ENCODE measurements at places on chromosomes 6 and 20.

DNA sequence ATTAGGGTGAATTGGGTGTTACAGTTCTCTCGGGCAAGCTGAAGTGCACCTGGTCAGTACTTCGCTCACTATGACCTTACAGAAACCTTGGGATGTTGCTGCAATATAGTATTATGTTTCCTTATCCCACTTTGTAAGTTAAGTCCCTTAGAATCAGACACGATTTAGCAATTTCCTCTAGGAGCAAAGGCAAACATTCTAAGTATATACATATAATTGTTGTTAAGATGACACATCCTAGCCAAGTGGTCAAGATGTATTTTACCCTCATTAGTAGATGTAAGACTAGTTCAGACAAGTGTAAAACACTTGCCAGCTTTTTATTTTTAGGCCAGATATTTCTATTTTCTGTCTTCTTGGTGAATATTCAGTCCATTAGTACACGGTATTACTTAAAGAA lies 31.1 kb upstream of the RGS17 start:
- DNase-seq, result no peak

GRCh38 chr6:105057160-105057559 lies 100.3 kb downstream of the LIN28B start:
- DNase-seq, result no peak

DNA sequence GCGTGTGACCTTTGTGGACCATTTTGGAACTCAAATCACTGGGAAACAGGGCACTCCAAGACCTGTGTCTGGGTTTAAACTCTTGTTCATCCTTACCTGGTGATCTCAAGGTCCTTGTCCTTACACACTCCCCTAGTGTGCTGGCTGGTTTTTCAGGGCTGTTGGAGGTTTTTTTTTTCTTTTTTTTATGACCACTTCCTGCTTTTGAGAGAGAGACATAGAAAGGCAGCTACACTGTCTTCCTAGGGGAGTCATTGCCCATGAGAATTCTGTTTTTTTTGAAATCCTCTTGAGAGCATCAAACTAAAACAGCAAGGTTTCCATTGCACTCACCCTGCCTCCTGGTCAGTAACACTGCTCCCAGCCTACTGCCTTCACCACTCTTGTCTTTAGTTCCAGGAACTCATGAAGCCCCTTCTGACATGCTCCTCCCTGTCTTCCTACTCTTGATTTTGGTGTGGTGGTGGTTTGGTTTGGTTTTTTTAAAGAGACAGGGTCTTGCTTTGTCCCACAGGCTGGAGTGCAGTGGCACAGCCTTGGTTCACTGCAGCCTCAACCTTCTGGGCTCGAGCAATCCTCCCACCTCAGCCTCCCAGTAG lies 28.6 kb downstream of the PRPH2 start:
- DNase-seq, result no peak

GRCh38 chr20:57618764-57619050 lies 1.5 kb downstream of the ZBP1 start:
- no peak for DNase-seq

DNA sequence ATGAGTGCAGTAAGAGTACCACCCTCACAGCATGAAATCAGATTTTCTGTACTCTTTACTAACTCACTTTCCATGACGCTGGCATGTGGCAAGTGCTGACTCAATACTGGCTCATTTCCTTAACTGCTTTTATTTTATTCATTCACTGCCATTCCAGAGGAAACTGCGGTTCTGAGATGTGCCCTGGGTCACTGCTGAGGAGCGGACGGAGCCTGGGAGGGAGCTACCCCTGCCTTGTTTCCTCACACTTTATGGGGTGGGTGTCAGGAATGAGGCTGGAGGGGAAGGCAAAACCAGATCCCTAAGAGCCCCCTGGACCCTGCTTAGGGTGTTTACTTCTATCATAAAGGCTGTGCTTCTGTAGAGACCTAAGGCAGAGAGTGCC lies 14.4 kb downstream of the NT5E start:
- DNase-seq, result no peak

- DNase-seq, result no peak
These were observed 31.4 kb downstream of the RAMACL start for GRCh38 chr6:166555086-166555485.

GRCh38 chr6:88985901-88986300 lies 22.5 kb upstream of the RNGTT start:
- no peak for DNase-seq

- no peak for DNase-seq
These were observed 1.8 kb upstream of the ABT1 start for GRCh38 chr6:26594730-26595632.

DNA sequence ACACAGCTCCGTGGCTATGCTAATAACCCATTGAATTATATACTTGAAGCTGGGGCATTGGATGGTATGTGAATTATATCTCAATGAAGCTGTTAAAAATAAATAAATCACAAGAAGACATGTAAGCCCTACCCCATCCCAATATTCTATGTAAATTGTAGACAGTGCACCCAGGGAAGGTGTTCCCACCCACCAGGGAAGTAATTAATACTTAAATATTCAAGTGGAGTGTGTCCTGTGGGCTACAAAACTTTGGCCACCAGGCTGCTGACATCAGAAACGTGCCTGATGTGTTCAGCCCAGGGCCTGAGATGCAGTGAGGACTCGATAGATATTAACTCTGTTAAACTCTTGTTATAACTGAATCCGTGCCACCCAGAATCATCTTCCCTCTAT lies 240.4 kb upstream of the RREB1 start:
- DNase-seq, result no peak

DNA sequence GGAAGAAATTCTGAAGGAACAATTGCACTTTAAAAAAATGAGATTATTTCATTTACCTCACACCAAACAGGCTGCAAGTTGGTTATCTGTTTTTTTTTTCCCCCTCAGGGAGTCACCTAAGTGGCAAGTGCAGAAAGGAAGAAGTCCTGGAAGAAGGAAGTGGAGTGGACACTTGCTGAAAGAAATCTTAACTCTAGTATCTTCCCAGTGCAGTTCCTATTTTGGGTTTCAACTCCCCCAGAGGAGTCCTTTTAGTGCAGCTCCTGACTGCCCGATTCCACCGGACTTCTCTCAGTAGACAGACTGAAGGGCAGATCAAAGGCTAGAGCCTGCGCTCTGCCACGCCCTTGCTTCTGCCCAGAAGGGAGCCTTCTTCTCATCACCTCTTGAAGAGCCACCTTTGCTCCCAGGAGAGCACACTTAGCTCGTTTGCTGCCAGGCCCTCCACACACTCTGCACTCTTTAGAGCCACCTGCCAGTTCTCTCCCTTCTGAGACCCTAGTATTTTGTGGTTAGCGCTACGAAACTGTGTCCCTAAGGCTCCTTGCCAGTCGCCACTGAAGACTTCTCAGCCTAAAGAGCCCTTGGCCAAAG lies 4.9 kb downstream of the MTCL3 start:
- no peak for DNase-seq

DNA sequence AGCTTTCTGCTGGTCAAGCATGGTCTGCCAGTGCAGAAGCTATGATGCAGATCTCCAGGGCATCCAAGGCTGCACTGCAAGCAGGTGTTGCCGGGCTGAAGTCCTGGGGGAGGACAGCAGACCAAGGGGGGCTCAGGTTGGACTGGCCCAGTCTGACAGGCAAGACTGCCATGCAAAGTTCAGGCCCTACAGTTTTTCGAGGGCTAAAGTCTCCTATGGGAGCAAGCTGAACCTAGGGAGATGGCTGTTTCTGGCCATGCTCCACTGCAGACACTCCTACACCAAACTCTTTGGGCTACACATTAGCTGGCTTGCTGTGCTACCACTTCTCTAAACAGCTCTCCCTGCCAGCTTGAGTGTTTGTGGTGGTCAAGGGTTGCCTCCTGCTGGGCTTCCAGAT lies 130.0 kb upstream of the SYNCRIP start:
- DNase-seq, result no peak

- DNase-seq, result no peak
These were observed 112.6 kb upstream of the RALGAPA2 start for GRCh38 chr20:20824924-20825584.

- no peak for DNase-seq
These were observed 75.1 kb upstream of the PTPRK start for GRCh38 chr6:128595544-128595943.

GRCh38 chr6:41814629-41815028 lies 27.1 kb downstream of the TOMM6 start:
- DNase-seq, result no peak

DNA sequence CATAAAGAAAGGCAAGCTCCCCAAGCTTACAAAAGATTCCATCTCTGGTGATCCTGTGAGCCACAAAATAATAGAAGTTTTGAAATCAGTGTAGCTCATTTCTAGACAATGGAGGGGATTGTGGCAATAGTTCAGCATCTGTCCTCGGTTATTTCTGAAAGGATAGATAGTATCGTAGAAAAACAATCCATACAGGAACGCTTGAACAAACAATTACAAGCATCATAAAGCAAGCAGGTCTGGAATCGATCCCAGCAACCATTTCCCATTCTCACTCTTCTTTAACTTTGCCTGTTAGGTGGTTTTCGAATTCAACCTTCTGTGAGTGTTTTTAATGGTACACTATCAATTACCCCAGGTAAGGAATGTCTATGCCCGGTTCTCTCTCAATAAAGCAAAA lies 931.1 kb downstream of the KIF16B start:
- DNase-seq, result no peak

DNA sequence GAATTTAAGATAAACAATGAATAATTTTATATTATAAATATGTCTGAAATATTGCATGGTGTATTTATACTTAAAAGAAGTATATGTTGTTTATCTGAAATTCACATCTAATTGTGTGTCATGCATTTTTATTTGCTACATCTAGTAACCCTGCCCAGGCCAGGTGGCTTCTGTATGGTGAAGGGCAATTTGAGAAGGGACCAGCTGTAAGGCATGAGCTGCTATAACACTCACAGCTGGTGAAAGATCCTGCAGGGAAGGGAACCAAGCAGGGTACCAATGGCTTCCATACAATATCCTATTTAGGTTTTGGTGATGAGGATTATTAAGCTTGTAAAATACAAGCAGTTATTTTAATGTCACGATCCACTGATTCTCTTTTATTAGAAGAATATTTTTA lies 921.8 kb upstream of the GJE1 start:
- no peak for DNase-seq

GRCh38 chr20:59948828-59949720 lies 8.9 kb downstream of the FAM217B start:
- no peak for DNase-seq

- DNase-seq, result no peak
These were observed 33.0 kb downstream of the C20orf173 start for GRCh38 chr20:35496481-35496880.

DNA sequence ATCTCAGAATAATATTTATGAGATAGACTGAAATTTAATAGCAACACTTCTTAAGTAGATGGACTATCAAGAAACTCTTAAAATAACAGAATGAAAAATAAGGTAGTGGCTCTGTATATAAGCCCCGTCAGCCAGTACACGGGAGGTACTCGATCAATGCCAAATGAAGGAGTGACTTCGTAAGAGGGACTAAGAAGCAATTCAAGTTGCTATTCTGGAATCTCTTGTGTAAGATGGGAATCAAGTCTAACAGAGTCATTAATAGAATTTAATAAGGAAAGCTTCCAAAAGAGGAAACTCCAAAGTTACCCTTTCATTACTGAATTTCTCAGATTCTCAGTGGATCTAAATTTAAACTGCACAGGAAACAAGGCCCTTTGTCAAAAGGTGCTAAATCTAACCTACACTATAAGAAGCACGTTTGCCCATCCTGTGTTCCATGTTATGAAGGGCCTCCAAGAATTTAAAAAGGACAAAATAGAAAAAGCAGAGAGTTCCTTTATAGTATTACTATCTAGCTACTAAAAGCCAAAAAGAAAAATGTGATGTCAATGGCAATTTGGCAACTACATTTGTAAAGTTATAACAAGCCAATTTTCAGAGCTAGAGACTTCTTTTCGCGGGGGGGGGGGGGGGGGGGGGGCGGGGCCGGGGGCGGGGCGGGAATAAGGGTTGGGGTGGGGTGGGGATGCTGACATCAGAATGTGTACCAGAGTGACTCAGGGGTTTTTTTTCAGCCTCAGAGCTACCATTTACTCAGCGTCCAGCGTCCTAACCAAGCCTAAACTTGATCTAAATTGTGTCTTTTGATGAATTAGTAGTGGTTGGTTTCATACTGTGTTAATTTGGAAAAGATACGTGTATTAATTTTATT lies 200.6 kb downstream of the GMPR start:
- no peak for DNase-seq

GRCh38 chr6:49401063-49401462 lies 62.0 kb downstream of the MMUT start:
- no peak for DNase-seq

GRCh38 chr6:65927141-65927540 lies 220.1 kb upstream of the EYS start:
- DNase-seq, result no peak

- no peak for DNase-seq
These were observed 770 bp downstream of the TCF19 start for GRCh38 chr6:31158863-31159855.

GRCh38 chr20:43243672-43244269 lies 54.1 kb upstream of the PTPRT start:
- no peak for DNase-seq

DNA sequence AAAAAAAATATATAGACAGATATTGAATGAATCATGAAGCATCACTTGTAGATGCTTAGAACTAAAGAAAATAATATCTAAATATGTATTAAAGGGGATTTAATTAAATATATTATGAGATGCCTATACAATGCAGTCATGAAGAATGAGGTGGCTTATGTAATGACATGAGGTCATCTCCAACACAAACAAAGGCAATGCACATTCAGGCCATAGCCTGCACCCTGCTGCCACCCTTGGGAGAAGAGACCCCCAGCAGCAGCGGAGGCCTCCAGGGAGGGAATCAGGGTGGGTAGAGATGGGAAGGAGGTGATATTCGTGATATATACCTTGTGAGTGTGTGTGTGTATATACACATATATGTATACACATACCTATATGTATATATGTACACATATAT lies 26.4 kb upstream of the SSTR4 start:
- no peak for DNase-seq

GRCh38 chr6:27043244-27043643 lies 204.3 kb upstream of the PRSS16 start:
- no peak for DNase-seq

GRCh38 chr20:50403565-50404418 lies 106.4 kb upstream of the PTPN1 start:
- no peak for DNase-seq

GRCh38 chr6:132054525-132054924 lies 103.4 kb upstream of the CCN2 start:
- no peak for DNase-seq
